ENCODE measurements at places on chromosomes 6 and 20. TPM values are rescaled to one million over a fixed set of nuclear protein-coding genes. Genes with fewer than 3 reads are reported as not detected.
A peak's percentile ranks its signal among the peaks of the same experiment; 100 is the strongest.

- H3K36me3 ChIP-seq, result no peaks in the 10 kb centered on the region
- no peak overlapping the region for H3K4me3 ChIP-seq
- H3K27me3 ChIP-seq, result peaks cover 1% of the 10 kb centered on the region
Observed at GRCh38 chr6:82686719-82687118, 323.1 kb downstream of the TPBG start.

DNA sequence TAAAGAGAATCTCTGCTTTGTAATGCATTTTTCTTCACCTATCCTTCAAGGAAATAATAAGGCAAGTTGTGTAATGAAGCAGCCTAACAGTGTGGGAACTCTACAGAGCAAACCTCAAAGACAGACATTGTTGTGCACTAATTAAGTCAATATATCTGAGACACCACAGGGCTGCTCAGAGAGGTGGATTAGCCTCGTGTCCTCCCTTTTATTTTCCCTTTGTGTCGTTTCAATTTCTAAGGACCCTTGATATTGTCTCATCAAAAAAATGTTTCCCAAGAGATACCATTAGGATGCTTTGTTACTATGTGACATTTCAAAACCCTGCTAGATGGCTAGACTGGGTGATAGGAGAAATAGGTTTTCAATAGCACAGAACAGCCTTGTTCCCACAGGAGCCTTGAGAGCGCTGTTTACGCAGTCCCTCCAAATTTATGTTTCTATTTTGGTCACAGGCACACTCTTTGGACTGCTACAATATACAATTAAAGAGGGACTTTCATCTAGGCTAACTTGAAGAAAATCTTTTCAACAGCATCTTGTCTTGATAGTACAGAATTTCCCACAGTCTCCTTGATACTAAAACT lies 23.1 kb downstream of the UBE3D start:
- H3K27ac ChIP-seq, result no peak overlapping the region
- H3K4me3 ChIP-seq, result no peak overlapping the region
- H3K27me3 ChIP-seq, result no peaks in the 10 kb centered on the region
- peaks cover 1% of the 10 kb centered on the region for H3K36me3 ChIP-seq
- DNase-seq, result no peak
- H3K4me1 ChIP-seq, result no peaks in the 10 kb centered on the region

GRCh38 chr6:3878048-3878666 lies 29.0 kb downstream of the FAM50B start:
- H3K27ac ChIP-seq, result no peak overlapping the region
- DNase-seq, result no peak

DNA sequence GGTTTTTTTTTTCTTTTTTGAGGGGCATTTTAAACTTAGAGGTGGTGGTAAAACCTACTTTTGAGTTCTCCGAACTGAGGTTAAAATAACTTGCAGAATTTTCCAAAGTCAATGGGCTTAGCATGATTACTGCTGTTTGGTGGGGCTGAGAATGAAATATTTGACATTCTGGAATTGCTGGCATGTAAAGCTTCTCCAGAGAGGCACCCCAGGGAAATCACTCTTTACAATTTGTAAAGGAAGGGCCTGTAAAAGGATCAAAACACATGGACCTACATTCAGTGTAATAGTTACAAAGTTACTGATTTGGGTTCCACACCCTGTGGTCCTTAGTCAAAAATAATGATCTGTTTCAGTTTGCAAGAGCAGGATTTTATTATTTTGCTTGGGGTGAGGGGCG lies 5.5 kb downstream of the FAM217B start:
- DNase-seq, result no peak
- H3K4me3 ChIP-seq, result no peak overlapping the region
- no peaks in the 10 kb centered on the region for H3K27me3 ChIP-seq
- H3K27ac ChIP-seq, result no peak overlapping the region
- H3K4me1 ChIP-seq, result no peaks in the 10 kb centered on the region

- no peaks in the 10 kb centered on the region for H3K36me3 ChIP-seq
- H3K4me1 ChIP-seq, result peaks cover 12% of the 10 kb centered on the region
- H3K27ac ChIP-seq, result peak overlapping the region; percentile 89
- no peaks in the 10 kb centered on the region for H3K27me3 ChIP-seq
- DNase-seq, result peak; percentile 78
Observed at GRCh38 chr6:154474648-154475428, 35.6 kb downstream of the CNKSR3 start.

GRCh38 chr20:45452772-45453691 lies 16.5 kb upstream of the WFDC2 start:
- no peaks in the 10 kb centered on the region for H3K27me3 ChIP-seq
- H3K27ac ChIP-seq, result no peak overlapping the region
- H3K4me3 ChIP-seq, result no peak overlapping the region
- no peak for DNase-seq

DNA sequence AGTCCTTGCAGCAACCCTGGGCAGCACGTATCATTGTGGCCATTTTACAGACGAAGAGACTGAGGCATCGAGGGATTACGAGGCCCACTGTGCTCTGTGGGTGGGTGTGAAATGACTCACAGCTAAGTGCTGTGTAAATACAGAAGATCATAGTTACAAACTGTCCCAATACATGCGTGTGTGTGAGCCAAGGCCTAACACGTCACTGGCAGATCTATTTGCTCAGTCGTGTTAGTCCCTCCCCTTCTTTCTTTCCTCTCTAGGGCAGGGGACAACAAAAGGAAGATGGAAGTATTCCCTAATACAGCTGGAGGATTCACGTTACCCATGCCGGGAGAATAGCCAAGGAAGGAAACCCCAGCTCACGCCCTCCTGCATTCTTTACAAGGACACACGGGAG lies 175.9 kb downstream of the CDC5L start:
- H3K27me3 ChIP-seq, result no peaks in the 10 kb centered on the region
- H3K36me3 ChIP-seq, result no peaks in the 10 kb centered on the region
- DNase-seq, result no peak

GRCh38 chr6:7919871-7920270 lies 9.3 kb upstream of the TXNDC5 start:
- no peaks in the 10 kb centered on the region for H3K36me3 ChIP-seq
- no peak overlapping the region for H3K4me3 ChIP-seq
- H3K27ac ChIP-seq, result no peak overlapping the region
- no peaks in the 10 kb centered on the region for H3K4me1 ChIP-seq

DNA sequence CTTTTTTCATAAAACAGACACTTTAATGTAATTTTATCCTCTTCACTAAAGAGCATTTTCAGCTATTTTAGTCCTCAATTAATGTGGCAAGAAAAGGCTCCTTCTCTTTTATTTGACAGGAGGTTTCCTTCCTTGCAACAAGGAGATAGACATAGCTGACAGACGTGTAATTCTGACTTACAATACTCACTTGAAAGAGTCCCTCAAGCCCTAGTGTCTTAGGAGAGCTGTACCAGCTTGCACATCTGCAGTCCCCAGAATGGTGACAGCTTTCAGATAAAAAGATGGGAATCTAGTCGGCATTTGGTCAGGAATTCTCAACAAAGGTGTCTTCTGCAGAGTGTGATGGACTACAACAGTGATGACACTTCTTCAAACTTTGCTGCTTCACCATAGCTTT lies 603.7 kb upstream of the PTCHD4 start:
- H3K4me1 ChIP-seq, result no peaks in the 10 kb centered on the region
- H3K36me3 ChIP-seq, result no peaks in the 10 kb centered on the region
- no peak overlapping the region for H3K27ac ChIP-seq
- no peak overlapping the region for H3K4me3 ChIP-seq

DNA sequence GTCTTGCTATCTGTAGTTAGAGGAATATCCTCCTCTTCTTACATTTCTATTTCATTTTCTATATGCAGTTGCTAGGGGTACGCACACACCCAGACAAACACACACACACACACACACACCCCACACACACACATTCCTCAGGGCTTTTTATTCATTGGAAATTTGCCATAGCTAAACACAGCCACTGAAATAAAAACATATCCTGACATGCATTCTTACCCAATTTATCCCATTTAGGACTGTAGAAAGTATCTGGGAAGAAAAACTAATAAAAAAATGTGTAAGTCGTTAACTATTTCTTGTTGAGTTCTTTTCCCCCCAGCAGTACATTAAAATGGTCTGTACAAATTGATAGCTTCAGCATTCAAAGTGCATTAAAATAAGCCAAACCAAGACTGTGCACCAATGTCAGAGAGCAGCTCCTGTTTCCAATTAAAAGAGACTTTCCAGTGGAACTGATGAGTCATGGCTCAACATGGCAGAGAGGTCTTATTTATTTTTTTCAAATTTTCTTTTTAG lies 357.9 kb upstream of the AGPAT4 start:
- no peak overlapping the region for H3K27ac ChIP-seq
- H3K36me3 ChIP-seq, result no peaks in the 10 kb centered on the region
- DNase-seq, result no peak
- H3K4me3 ChIP-seq, result no peak overlapping the region
- H3K27me3 ChIP-seq, result no peaks in the 10 kb centered on the region
- no peaks in the 10 kb centered on the region for H3K4me1 ChIP-seq

DNA sequence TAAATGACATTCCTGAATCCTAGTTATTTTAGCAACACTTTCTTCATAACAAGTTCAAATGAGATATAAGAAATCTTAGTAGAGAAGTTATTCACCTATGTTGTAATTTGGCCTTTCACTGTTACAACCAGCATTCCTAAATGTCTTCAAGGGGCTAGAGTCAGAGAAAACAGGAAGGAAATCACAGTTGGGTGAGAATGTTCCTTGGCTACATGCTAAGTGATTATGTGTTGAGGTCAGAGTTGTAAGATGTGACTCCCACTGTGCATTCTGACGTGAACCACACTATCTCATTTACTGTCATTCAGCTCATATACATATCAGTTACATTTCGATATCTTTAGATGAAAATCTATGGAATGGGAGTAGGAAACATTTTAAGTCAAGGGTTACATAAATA lies 51.0 kb upstream of the MLIP start:
- H3K4me3 ChIP-seq, result no peak overlapping the region
- H3K27ac ChIP-seq, result no peak overlapping the region
- no peaks in the 10 kb centered on the region for H3K4me1 ChIP-seq
- H3K27me3 ChIP-seq, result no peaks in the 10 kb centered on the region

DNA sequence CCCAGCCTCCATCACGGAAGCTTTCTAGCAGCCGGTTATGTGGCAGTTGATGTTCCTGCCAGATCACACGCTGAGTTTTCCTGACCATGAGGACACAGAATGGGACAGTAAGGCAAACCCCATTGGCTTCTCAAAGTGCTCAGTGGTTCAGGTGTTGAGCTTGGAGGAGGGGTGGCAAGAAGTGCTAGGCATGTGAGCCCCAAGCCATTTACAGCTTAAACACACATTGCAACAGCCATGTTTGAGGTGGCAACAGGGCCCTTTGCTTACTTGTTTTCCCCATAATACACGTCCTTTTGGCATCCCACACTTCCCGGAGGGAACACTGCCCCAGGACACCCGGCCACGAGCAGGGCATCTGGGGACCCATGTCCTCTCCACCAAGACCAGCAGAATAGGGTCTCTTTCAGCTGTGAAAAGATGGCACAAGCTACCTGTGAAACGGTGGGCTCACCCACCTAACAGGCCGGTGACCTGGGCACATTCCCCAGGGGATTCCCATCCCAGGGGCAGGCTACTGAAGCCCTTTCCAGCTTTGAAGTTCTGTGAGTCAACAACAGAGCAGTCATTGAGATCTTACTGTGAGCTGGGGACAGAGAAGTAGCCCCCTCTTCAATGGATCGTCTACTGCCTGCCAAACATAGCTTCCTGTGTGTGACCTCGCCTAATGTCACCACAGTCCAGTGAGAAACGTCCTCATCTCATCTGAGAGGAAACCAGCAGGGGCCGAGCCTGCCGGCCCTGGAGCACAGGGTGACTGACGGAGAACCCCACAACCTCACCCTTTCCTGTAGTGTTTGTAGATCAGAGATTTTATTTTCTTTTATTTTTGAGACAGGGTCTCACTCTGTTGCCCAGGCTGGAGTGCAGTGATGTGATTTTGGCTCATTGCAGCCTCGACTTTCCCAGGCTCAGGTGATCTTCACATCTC lies 4.0 kb upstream of the TLDC2 start:
- no peak for DNase-seq
- H3K36me3 ChIP-seq, result no peaks in the 10 kb centered on the region
- H3K27me3 ChIP-seq, result no peaks in the 10 kb centered on the region
- H3K27ac ChIP-seq, result no peak overlapping the region

DNA sequence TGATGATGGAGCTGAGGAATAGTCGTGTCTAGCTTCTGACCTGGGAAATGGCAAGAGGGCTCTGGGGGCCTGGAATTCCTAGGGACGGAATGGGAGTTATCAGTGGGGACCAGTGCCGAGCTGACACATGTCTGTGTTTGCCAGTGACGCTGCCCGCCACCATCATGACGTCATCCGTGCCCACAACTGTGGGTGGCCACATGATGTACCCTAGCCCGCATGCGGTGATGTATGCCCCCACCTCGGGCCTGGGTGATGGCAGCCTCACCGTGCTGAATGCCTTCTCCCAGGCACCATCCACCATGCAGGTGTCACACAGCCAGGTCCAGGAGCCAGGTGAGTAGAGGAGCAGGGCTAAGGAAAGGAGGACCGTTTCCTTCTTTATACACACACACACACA lies 3.8 kb upstream of the CUL9 start:
- no peak overlapping the region for H3K27ac ChIP-seq
- no peaks in the 10 kb centered on the region for H3K4me1 ChIP-seq
- H3K27me3 ChIP-seq, result no peaks in the 10 kb centered on the region
- H3K4me3 ChIP-seq, result no peak overlapping the region

- H3K27ac ChIP-seq, result no peak overlapping the region
- H3K4me3 ChIP-seq, result no peak overlapping the region
- no peak for DNase-seq
Observed at GRCh38 chr6:101676187-101676586, 282.7 kb downstream of the GRIK2 start.

- no peaks in the 10 kb centered on the region for H3K36me3 ChIP-seq
- peak; percentile 77 for DNase-seq
- H3K4me3 ChIP-seq, result no peak overlapping the region
- H3K27ac ChIP-seq, result no peak overlapping the region
- no peaks in the 10 kb centered on the region for H3K27me3 ChIP-seq
Observed at GRCh38 chr6:31308050-31308844, 36.4 kb upstream of the HLA-C start.

GRCh38 chr6:129623008-129623732 lies 86.8 kb downstream of the ARHGAP18 start:
- no peaks in the 10 kb centered on the region for H3K4me1 ChIP-seq
- no peaks in the 10 kb centered on the region for H3K36me3 ChIP-seq
- no peak overlapping the region for H3K4me3 ChIP-seq

GRCh38 chr6:116392132-116393013 lies 21.6 kb downstream of the DSE start:
- DNase-seq, result no peak
- H3K27ac ChIP-seq, result peak overlapping the region; percentile 44
- no peaks in the 10 kb centered on the region for H3K27me3 ChIP-seq

DNA sequence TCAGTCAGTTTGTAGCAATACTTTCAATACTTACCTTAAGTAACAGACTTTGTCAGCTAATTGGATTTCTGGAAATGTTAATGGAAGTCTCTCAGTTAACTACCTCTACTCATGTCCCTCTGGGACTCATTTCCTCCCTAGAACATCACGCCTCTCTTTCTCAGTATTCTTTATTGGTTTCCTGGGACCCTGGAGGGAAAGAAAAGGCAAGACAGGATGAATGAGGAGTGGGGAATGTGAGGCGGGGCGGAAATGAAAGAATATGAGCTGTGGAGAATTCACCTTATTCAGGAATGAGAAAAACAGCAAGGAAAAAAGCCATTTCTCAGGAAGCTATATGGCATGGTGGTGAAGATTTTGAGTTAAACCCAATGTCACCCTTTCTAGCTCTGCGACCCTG lies 62.7 kb downstream of the ANKS1A start:
- H3K4me3 ChIP-seq, result no peak overlapping the region
- no peak for DNase-seq
- H3K36me3 ChIP-seq, result no peaks in the 10 kb centered on the region
- H3K27me3 ChIP-seq, result no peaks in the 10 kb centered on the region
- H3K4me1 ChIP-seq, result no peaks in the 10 kb centered on the region

Gene GPLD1
- total RNA-seq, result 7.3 TPM

Gene KIAA0408
- total RNA-seq, result 6.2 TPM

Gene ACAT2
- 16.5 TPM for total RNA-seq

Gene BPI
- 0.19 TPM for total RNA-seq
